Activated B cell treated with CpG ODN at 0.5 μM for 24 hours (primary cell): ENCODE measurements at places on chromosomes 1 and 21. TPM values are rescaled to one million over a fixed set of nuclear protein-coding genes. Genes with fewer than 3 reads are reported as not detected.

- DNase-seq = no peak
- H3K4me3 ChIP-seq = no peak overlapping the region
- no peak overlapping the region for H3K27ac ChIP-seq
- no peaks in the 10 kb centered on the region for H3K4me1 ChIP-seq
- H3K27me3 ChIP-seq = peaks cover 15% of the 10 kb centered on the region
Measured at GRCh38 chr1:33388805-33389771, 41.8 kb downstream of the PHC2 start.

DNA sequence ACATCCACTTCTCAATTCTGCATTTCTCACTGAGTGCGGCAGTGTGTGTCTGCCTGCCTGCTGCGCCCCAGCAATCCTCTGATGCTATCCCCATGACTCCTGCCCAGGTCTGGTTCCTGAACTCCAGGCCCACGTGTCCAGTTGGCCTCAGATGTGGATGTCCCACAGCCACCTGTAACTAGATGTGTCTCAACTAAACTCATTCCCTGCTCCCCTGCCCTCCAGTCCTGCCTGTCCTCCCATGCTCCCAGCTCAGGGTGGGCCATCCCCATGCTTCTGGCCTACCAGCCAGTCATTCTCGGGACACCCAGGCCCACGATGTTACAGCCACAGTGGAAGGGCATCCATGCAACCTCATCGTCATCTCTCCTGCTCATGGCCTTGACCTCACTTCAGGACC, 76.8 kb downstream of the STUM start:
- peaks cover 36% of the 10 kb centered on the region for H3K4me1 ChIP-seq
- no peaks in the 10 kb centered on the region for H3K27me3 ChIP-seq
- H3K36me3 ChIP-seq = peaks cover 15% of the 10 kb centered on the region
- no peak overlapping the region for H3K27ac ChIP-seq
- no peak for DNase-seq
- no peak overlapping the region for H3K4me3 ChIP-seq

GRCh38 chr1:150487763-150488115, 520 bp downstream of the TARS2 start:
- peak overlapping the region; percentile 98 for H3K27ac ChIP-seq
- H3K4me3 ChIP-seq = peak overlapping the region; percentile 96
- no peaks in the 10 kb centered on the region for H3K27me3 ChIP-seq
- peaks cover 18% of the 10 kb centered on the region for H3K4me1 ChIP-seq
- peaks cover 45% of the 10 kb centered on the region for H3K36me3 ChIP-seq

DNA sequence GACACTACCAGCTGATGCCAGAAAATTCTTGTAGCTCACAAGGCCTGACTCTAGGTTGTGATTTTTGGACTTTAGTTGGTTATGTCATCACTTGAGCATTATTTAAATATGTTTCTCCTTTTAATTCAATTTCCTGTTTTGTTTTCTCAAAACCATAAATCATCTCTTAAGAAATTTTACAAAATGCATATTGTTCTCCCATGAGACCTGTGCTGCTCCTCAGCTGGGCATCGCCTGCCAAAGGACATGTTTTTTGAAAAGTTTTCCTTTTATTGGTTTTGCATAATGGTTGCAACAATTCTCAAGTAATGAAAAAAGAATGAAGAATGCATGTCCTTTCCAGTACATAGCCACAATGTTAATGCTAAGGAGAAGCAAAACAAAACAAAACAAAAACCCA, 204.7 kb upstream of the LYPLAL1 start:
- no peak overlapping the region for H3K27ac ChIP-seq
- H3K4me1 ChIP-seq = no peaks in the 10 kb centered on the region
- H3K4me3 ChIP-seq = no peak overlapping the region
- H3K36me3 ChIP-seq = no peaks in the 10 kb centered on the region
- DNase-seq = no peak

DNA sequence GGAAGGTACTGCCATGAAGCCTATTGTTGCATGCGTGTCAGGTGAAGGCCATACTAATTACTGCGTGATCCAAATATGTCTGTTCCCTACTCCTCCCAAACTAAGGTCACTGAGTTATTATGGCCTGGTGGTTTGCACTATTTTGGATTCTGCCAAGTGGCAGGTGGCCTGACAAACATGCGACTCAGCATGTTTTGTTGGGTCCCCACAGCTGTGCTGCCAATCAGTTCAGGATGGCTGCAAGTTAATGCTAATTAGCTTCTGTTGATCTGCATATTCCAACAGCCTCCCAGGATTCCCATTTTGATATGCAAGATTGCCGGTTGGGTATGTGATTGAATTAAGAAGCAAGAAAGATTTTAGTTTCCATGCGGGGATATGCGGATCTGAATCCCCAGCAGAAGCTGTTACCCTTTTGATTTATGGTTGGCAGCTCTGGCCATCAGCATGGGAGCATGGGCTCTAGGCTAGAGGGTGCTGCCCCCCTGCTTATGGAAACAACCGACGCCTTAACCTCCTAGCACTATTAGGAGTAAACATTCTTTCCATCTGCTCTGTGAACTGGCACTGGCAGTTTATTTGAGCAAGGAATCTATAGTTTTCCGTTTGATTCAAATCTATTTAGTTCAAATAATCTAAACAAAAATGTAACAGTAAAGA, 429.8 kb upstream of the C1orf87 start:
- no peak for DNase-seq
- H3K27me3 ChIP-seq = no peaks in the 10 kb centered on the region
- no peaks in the 10 kb centered on the region for H3K4me1 ChIP-seq
- H3K4me3 ChIP-seq = no peak overlapping the region

- H3K4me3 ChIP-seq = no peak overlapping the region
- no peaks in the 10 kb centered on the region for H3K4me1 ChIP-seq
- no peaks in the 10 kb centered on the region for H3K36me3 ChIP-seq
- peaks cover 2% of the 10 kb centered on the region for H3K27me3 ChIP-seq
Measured at GRCh38 chr1:4128616-4129015, 228.5 kb upstream of the C1orf174 start.

GRCh38 chr21:42508371-42508770, 5.3 kb upstream of the SLC37A1 start:
- no peaks in the 10 kb centered on the region for H3K36me3 ChIP-seq
- H3K4me3 ChIP-seq = no peak overlapping the region
- H3K4me1 ChIP-seq = peaks cover 31% of the 10 kb centered on the region
- no peak for DNase-seq

GRCh38 chr1:33331444-33332356, 10.8 kb upstream of the A3GALT2 start:
- no peak overlapping the region for H3K27ac ChIP-seq
- H3K27me3 ChIP-seq = no peaks in the 10 kb centered on the region
- H3K36me3 ChIP-seq = peaks cover 78% of the 10 kb centered on the region
- no peak overlapping the region for H3K4me3 ChIP-seq

DNA sequence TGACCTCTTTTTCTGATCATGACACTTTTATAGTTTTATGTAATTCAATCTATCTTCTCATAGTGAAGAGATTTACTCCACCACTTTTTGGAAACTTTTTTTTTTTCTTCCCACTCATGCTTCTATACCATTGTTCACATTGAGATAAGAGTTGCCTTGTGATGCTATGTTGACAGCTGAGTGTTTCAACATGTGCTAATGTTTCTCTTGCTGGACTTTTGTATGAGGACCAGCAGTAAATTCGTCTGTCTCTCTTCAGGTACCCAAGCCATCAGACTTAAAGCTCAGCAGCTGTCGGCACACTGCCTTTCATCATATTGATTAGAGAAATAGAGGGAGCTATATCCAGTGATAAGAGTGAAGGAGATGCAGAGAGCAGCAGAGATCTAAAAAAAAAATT, 227.0 kb downstream of the GRIK1 start:
- no peaks in the 10 kb centered on the region for H3K27me3 ChIP-seq
- H3K27ac ChIP-seq = no peak overlapping the region
- no peak for DNase-seq
- H3K36me3 ChIP-seq = no peaks in the 10 kb centered on the region

- H3K4me1 ChIP-seq = no peaks in the 10 kb centered on the region
- DNase-seq = no peak
- no peaks in the 10 kb centered on the region for H3K36me3 ChIP-seq
- peaks cover 8% of the 10 kb centered on the region for H3K27me3 ChIP-seq
- H3K4me3 ChIP-seq = no peak overlapping the region
- H3K27ac ChIP-seq = no peak overlapping the region
Measured at GRCh38 chr1:157429601-157430240, 122.6 kb downstream of the FCRL5 start.

- no peaks in the 10 kb centered on the region for H3K36me3 ChIP-seq
- no peak overlapping the region for H3K27ac ChIP-seq
- peaks cover 15% of the 10 kb centered on the region for H3K4me1 ChIP-seq
- no peak overlapping the region for H3K4me3 ChIP-seq
- DNase-seq = no peak
- H3K27me3 ChIP-seq = no peaks in the 10 kb centered on the region
Measured at GRCh38 chr1:185666582-185666981, 67.6 kb upstream of the HMCN1 start.

DNA sequence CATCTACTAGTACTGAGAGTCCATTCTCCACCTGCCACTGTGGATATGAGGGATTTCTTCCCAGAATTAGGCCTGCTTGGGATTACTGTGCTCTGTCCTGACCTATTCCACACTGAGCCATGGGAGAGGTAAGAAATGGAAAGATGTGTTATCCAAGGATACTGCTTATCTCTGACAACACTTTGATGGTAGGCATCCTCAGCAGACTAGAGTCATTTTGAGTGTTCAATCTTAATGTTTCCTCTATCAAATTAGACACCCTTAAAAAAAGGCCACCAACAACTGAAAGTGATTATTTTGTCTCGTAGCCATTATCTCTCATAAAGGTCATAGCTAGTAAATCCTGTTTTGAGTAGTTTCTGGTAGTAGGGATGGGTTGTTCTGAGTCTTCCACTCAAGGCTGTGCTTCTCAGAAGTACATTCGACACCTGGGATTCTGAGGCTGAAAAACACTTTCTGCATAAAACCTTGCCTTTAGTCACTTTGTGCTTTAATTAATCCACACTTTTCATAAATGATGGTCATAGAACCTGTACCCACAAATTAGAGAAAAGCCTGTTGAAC, 8.8 kb downstream of the ATPAF1 start:
- H3K27ac ChIP-seq = no peak overlapping the region
- DNase-seq = no peak
- H3K4me3 ChIP-seq = no peak overlapping the region
- peaks cover 54% of the 10 kb centered on the region for H3K36me3 ChIP-seq

DNA sequence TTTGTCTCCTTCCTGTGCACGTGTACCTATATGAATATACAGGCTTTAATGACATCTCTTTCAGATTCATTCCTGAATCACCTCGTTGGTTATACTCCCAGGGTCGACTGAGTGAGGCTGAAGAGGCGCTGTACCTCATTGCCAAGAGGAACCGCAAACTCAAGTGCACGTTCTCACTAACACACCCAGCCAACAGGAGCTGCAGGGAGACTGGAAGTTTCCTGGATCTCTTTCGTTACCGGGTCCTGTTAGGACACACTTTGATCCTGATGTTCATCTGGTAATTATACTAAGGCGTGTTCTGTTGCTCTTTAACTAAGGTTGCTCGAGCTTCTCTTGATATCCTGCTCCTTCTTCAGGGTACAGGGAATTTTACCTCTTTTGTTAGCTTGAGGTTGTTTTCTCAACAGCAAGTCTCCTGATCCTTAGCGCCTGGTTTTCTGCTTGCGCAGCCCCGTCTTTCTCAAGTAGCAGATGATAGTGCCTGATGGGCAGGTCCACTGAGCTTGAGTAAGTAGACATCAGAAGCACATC, 55.1 kb downstream of the SLC22A15 start:
- no peaks in the 10 kb centered on the region for H3K27me3 ChIP-seq
- DNase-seq = no peak
- no peak overlapping the region for H3K27ac ChIP-seq
- no peaks in the 10 kb centered on the region for H3K4me1 ChIP-seq
- peaks cover 13% of the 10 kb centered on the region for H3K36me3 ChIP-seq
- H3K4me3 ChIP-seq = no peak overlapping the region

DNA sequence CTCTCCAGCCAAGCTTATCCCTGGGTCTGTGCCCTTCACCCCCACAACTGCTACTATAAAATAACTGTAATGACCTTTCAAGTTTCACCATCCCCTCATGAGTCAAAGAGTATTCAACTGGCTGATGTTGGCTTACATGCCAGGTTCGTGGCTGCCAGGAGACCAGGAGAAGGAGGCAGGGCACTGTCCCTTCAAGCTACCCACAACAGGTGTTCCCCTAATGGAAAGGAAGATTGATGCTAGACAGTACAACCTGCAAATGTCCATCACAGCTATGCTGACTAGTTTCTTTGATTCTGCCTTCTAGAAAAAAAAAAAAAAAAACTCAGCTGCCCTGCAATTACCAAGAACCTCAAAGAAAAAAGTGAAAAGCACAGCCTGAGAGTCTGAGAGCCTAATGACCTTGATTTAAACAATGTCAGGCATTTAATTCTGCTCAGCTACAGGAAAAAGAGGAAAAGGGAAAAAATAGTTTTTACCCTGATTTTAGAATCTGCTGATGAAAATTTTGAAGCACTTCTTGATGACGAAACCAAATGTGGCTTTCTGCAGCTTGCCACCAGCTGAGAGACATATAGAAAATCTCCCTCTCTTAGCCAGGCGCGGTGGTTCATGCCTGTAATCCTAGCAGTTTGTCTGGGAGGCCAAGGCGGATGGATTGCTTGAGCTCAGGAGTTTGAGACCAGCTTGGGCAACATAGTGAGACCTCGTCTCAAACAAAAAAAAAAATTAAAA, 82.7 kb upstream of the ROR1 start:
- H3K36me3 ChIP-seq = no peaks in the 10 kb centered on the region
- H3K4me3 ChIP-seq = no peak overlapping the region
- H3K4me1 ChIP-seq = no peaks in the 10 kb centered on the region
- H3K27me3 ChIP-seq = peaks cover 10% of the 10 kb centered on the region
- no peak for DNase-seq
- H3K27ac ChIP-seq = no peak overlapping the region

- H3K4me3 ChIP-seq = no peak overlapping the region
- DNase-seq = no peak
- no peak overlapping the region for H3K27ac ChIP-seq
- no peaks in the 10 kb centered on the region for H3K27me3 ChIP-seq
- H3K36me3 ChIP-seq = no peaks in the 10 kb centered on the region
- H3K4me1 ChIP-seq = peaks cover 19% of the 10 kb centered on the region
Measured at GRCh38 chr1:221888218-221888617, 146.3 kb upstream of the DUSP10 start.

DNA sequence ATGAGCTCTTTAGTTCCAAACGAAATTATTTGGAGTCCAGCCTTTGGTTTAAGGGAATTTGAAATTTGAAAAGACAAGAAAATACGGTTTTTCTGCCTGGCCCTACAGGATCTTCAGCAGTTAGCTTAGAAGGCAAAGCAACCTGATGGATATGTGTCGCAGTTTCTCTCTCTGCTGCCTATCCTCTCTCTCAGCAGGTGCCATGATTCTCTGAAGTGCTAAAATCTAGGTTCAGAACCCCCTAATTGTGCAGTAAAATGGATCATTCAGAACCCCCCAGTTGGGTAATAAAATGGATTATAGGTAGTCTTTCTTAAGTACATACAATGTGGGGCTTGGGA, 446 bp upstream of the DEPDC1 start:
- H3K27me3 ChIP-seq = peaks cover 7% of the 10 kb centered on the region
- H3K4me3 ChIP-seq = peak overlapping the region; percentile 86
- no peaks in the 10 kb centered on the region for H3K36me3 ChIP-seq
- no peak for DNase-seq
- no peak overlapping the region for H3K27ac ChIP-seq
- peaks cover 15% of the 10 kb centered on the region for H3K4me1 ChIP-seq

Gene ALDH4A1
- 6.5 and 7.1 TPM in 2 replicates for total RNA-seq

Gene GJA8
- not detected in 2 replicates for total RNA-seq

Gene OPRD1
- total RNA-seq = not detected in 2 replicates

Gene CELA3A
- not detected in 2 replicates for total RNA-seq

Gene NTRK1
- total RNA-seq = 0.11 TPM in 1 of 2 replicates, not detected in the other

Gene CELA3B
- not detected in 2 replicates for total RNA-seq

Gene UBASH3A
- total RNA-seq = 0.20 TPM in 1 of 2 replicates, not detected in the other

Gene TNFRSF4
- total RNA-seq = 0.86 and 1.1 TPM in 2 replicates

Gene FRRS1
- total RNA-seq = 1.1 and 1.2 TPM in 2 replicates

Gene CTSS
- total RNA-seq = 162 and 165 TPM in 2 replicates

Gene CFAP107
- not detected in 2 replicates for total RNA-seq

Gene LAPTM5
- total RNA-seq = 726 and 766 TPM in 2 replicates
